ENCODE measurements at places on chromosomes 2 and 18.

DNA sequence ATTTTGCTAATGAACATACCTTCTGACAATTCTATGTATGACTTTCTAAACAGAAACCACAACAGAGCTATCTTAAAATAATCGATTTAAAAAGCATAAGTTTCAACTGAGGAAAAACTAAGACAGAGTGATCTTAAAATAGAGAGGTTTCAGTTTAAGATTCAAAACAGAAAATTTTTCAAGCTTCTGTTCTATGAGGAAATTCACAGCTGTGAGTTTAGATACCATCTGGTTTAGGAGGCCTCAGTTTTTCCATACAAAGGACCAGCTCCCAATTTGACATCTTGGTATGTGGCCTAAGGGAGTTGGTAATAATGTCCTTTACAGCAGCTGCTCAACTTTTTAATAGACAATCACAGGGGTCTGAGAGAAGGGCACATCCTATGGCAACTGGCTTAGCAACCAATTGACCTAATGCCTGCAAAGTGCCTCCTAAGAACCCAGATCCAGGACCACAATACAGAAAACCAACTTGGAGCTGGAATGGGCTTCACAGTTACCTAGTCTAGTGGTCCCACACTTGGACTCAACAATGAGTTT lies 39.7 kb downstream of the MDH1 start:
- DNase-seq = no peak

- no peak for DNase-seq
Observed at GRCh38 chr2:71725836-71726235, 272.5 kb downstream of the DYSF start.

GRCh38 chr2:10768063-10768507 lies 44.5 kb downstream of the PDIA6 start:
- no peak for DNase-seq

- no peak for DNase-seq
Observed at GRCh38 chr2:113076954-113077669, 9.3 kb downstream of the IL1F10 start.

DNA sequence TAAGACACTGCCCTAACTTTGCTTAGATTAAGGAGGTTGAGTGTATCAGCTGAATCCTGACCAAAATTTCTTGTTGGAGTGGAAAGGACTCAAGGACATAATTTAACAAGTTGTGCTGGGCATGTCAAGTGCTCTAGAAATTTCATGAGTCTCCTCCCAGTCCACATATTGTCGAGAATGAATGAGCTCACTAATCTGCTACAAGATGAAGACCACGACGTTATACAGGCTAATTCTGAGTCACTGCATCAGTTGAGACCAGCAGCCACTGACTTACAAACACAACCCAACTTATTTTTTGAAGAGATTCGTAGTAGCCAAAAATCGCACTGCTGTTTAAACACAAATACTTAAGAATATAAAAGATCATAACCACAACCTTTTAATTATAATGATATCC lies 28.7 kb upstream of the SLC8A1 start:
- DNase-seq = no peak

- no peak for DNase-seq
Observed at GRCh38 chr18:21433436-21433835, 167.1 kb downstream of the ESCO1 start.

GRCh38 chr2:146677280-146677679 lies 1167.5 kb upstream of the ACVR2A start:
- no peak for DNase-seq

DNA sequence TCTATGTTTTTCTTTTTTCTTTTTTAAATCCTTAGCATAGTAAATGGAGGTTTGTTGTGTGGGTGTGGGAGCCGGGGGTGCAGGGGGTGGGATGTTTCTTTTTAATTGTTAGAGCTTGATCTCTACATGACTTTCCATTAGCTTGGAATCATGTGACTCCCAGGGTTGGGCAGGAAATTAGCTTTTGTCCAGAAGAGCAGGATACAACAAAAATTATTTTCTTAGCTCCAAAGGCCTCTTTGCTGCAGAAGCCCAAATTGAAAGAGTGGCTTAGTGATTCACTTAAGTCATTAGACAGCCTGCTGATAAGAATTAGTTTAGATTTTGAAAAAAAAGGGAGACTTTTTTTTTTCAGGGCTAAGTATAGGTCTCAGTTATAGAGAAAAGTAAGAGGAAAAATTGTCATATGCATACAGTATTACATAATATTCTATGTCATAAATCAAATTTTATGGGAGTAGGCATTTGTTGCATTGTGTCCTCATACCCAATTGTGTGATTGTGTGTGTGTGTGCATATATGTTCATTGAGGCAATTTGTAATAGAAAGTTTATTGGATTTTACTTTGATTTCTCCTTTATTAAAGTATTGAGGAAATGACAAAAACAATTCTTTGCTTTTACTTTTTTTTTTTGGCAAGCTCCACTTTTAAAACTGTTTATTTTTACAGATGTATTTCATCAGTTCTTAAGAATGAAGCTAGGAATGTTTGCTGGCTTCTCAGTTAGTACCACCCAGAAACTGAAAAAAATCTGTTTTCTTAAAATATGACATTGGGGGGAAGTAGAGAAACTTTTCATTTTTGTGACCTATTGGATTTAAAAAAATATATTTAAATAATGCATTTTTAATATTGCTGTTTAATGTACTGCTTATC lies 47.4 kb downstream of the TSPYL6 start:
- no peak for DNase-seq

DNA sequence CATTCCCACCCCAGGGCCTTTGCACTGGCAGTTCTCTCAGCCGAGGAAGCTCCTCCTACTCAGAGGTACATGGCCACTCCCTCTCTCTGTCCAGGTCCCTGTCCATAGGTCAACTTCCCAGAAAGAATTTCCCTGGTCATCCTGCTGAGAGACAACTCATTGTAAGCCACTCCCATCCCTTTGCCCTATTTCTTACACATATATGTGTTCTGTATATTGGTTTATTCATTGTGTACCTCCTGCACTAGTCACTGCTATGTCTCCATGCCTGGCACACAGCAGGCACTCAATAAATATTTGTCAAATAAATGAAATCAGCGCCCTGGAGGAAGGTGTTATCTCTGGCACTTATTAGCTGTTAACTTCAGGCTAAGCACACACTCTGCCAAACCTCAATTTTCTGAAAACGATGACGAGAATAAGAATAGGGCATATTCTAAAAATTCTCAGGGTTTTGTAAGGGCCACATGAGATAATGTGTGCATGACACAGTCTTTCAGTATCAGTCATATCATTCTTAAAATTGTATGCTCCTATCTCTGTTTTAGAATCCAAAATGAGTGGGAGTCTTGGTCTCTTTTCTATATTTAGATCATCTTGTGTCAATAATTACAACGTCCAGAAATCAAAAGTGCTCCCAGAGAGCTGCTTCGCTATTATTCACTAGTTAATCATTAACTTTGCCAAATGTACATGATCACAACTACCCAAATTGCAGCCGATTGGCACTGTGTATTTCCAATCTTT lies 198.0 kb downstream of the ALK start:
- DNase-seq = no peak

- DNase-seq = no peak
Observed at GRCh38 chr2:119704670-119705120, 25.7 kb downstream of the TMEM177 start.

- no peak for DNase-seq
Observed at GRCh38 chr2:150612957-150613710, 125.7 kb upstream of the RND3 start.

- no peak for DNase-seq
Observed at GRCh38 chr2:37468170-37468569, 123.7 kb downstream of the QPCT start.

DNA sequence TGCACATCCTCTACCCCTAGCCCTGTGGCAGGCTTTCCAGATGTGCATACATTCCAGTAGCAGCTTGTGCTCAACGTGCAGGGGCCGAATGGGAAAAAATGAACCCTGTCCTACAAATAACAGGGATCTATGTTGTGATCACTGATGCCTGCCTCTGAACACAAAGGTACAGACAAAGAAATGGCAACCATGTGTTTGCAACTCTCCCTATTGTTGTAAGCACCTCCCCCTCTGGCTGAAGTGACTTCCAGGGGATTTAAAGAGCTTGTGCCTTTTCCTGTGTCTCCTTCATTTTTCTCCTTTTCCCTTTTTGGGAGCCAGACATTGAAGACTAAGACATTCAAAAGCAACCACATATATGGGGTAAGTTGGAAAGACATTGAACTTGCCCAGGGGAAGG lies 21.6 kb downstream of the ARHGAP25 start:
- DNase-seq = peak; percentile 12

DNA sequence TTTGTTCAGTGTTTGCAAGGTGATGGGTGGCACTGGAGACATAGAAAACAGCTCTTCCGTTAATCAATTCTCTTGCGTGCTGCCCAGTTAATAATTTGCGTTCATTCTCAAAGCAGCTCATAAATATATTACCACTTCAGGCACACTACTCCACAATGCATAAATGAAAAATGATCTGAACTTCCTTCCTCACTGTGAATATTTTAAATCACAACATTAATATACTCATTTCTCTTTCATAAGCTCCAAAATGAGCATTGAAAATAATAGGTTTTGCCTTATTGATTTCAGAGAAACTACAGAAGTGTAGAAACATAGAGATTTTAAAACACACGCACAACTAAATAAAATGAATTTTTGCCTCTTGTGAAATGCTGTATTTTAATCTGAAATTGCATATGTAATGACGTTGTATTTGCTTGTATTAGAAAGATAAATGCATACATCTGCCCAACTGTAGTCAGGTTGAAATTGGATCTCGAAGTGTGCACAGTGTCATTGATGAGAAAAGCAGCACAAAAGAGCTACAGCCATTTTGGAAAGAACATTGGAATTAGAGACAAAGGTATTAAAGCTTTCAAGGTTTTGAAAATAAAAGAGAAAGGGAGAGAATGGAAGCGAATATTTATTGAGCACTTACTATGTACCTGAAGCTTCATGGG lies 350.5 kb downstream of the LPIN1 start:
- no peak for DNase-seq

GRCh38 chr2:8527676-8528075 lies 154.2 kb upstream of the ID2 start:
- no peak for DNase-seq

DNA sequence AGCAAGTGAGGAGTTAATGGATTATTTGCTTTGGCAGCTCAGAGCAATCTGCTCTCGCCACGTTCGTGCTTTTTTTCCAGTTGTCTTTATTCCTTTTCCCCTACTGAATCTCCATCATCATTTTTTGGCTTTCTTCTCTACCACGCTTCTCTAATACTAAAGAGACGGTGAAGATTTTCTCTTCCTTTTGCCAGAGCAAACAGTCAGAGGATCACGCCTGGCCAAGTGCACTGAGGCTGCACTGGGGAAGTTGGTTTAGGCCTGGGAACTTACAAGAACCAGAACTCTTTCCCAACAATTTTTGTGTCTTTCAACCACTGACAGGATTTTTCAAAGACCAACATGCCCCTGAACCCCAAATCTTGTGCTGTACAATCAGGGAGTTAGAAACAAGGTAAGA lies 172.3 kb downstream of the PID1 start:
- no peak for DNase-seq

DNA sequence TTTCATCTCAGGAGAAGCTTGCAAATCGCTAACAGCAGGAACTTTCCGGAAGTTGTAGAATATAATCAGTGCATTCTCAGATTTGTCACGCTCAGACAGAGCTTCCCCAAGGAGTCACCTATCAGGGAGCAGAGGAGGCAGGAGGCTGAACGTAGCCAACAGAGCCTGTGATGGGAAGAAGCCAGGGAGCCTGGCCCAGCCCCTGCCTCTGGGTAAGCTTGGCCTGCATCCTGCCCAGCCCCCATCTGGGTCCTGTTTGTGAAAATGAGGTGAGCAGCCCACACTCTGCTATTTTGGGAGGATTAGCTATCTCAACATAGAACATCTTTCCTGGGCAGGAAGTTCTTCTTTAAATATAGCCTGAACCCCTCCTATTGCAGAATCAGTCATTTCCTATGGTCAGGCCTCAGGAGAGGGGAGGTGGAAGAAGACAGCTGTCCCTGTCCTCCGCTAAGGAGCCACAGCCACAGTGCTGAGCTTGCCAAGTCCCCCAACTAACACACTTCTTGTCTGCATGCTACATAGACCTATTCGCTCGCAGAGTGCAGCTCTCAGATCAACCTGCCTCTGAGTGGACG lies 19.2 kb upstream of the PKDCC start:
- no peak for DNase-seq

- no peak for DNase-seq
Observed at GRCh38 chr2:127485051-127485693, 41.1 kb downstream of the IWS1 start.

GRCh38 chr2:213934560-213934959 lies 476.3 kb upstream of the VWC2L start:
- DNase-seq = no peak

GRCh38 chr2:238182362-238182761 lies 21.1 kb downstream of the ILKAP start:
- no peak for DNase-seq

- DNase-seq = no peak
Observed at GRCh38 chr2:143428700-143429099, 299.5 kb downstream of the ARHGAP15 start.

DNA sequence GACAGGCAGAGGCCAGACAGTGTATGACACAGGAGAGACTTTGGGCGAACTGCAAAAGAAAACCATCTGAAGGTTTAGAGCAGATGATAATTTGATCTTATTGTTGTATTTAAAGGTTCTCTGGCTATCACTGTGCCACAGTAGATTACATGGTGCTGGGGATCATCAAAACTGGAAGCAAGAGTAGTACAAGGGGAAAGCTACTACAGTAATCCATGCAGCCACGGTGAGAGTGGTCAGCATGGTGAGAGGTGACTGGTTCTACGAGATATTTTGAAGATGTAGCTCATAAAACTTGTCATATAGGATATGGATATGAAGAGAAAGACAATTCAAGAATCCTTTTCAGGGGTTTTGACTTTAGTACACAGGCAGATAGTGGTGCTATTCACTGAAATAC lies 194.8 kb upstream of the GULP1 start:
- no peak for DNase-seq

Data from Peyer's patch (tissue), 4 donors.